ENCODE measurements at places on chromosomes 11 and 22.
A peak's percentile ranks its signal among the peaks of the same experiment; 100 is the strongest.

GRCh38 chr11:66950112-66950535, 8.1 kb downstream of the PC start:
- ATAC-seq, result peak; percentile 55

DNA sequence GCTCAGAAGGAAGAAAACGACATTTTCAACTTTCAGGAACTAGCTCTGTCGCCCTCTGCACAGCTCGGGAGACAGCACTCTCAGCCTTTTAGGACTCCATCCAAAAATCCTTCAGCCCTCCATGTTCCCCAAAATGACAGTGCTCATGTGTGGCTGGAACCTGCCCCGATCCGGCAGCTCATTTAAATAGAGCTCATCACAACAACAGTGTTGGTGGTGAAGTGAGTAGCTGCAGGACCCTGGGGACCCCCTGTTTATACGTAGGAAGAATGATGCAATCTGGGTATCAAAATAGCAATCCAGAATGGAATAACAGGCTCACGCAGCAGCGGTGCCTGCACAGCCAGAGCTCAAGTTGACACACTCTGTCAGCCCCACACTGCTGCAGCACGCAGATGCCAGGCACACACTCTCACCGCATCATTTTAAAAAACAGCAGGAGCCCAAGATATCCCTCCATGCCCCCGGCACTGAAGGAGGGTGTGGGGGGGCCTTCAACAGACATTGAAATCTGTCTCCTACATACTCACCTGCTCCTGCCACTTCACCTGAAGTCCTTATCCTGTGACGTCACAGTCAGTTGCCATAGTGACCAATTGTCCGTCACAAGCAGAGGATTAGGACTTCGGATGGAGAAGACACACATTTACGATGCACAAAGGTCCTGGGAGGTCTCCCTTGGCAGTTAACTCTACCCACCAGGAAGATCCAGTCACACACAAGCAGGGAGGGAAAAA, 24.0 kb downstream of the TRIM66 start:
- no peak for ATAC-seq

DNA sequence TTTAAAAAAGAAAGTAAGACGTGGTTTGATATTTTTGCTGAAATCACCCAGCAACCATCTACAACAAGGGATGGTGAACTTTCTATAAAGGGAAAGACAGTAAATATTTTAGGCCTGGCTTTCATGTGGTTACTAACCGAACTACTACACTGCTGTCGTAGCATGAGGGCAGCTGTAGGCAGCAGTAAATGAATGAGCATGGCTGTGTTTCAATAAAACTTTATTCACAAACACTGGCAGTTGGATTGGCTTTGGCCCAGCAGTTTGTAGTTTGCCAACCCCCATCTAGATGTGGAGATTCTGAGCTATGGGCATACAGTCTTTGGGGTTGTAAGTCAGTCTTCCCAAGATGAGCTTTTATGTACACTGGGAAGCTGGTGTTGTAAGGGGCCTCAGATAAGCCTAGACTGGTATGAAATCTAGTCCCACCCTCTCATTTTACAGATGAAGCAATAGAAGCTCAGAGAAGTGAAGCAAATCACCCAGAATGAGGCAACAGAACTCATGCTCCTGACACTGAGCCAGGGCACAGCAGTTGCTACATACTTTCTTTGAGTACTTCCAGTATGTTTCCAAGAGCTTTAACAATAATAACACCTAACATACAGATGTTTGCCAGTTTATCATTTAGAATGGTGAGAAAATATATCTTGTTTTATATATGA, 204.4 kb downstream of the ADAMTS15 start:
- ATAC-seq, result no peak

- peak; percentile 62 for ATAC-seq
Measured at GRCh38 chr22:25564320-25564978, at the start of gene GRK3. Gene GRK3 (plus strand): TSS chr22:25564675. CDS start chr22:25565041, 366 bp downstream.

- ATAC-seq, result peak; percentile 60
Measured at GRCh38 chr11:113675003-113675561, 31.0 kb downstream of the TMPRSS5 start.

GRCh38 chr22:44871782-44872181, 119.4 kb downstream of the ARHGAP8 start:
- no peak for ATAC-seq

DNA sequence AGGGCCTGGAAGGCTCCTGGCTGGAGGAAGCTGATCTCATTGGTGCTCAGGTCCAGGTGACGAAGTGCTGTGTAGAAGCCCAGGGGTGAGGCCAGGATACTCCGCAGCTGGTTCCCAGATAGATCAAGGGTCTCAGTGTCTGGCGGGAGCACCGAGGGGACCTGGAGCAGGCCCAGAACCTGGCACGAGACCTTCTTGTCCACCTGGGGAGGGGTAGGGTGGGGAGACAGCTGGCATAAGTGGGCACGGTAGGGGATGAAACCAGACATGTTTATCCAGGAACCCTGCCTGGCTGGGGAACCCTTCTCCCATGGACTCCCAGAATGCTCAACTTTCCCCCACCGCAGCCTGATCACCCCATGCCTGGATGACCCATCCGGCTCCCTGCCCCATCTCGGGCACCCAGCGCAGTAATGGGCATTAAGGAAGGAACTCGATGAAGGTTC, 9.2 kb downstream of the LRRC32 start:
- ATAC-seq, result no peak

DNA sequence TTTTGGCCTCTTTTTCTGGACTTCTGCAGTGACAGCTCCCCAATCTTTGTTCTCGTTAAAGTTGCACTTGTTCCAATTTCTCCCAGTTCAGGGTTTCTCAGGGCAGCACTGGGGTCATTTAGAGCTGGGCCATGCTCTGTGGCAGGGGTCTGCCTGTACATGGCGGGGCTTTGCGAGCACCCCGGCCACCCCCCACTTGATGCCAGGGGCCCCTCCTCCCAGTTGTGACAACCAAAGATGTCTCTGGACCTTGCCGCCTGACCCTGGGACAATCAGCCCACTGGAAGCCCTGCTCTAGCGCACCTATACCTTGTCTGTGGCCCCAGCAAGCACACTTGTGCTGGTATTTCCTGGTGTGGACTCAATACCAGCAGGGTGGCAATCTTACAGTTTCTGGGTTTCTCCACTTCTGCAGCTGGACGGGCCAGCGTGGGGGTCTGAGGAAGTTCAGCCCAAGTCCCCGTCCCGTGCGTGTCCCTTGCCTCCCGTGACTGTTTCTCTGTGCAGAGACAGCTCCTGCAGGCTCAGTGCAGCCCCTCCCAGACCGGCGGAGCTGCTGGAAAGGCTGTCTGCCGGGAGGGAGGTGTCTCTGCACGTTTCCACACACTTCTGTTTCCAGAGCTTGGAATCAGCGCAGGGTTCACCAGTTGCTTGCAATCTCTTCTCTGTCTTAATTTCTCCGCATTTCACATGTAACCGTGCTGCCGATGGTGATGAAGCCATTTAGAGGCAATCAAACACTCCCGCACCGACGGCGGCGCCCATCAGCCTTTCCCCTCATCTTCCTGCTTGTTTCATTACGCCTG, 1328.9 kb downstream of the BRD1 start:
- ATAC-seq, result no peak

DNA sequence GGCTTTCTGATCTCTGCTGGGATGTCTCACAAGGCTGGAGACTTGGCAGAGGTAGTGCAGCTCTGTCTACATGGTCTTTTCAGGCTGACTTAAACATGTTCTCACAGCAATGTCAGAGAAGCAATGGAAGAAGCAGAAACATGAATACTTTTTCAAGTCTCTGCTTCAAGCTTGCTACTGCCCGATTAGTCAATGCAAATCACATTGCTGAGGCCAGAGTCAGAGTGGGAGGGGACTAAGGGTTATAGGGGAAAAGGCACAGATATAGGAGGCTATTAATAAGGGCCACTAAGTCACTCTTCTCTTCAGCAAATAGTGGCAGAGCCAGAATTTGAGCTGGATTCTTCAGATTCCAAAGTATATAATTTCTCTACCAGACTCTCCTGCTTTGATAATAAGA, 390.5 kb downstream of the TMEM135 start:
- ATAC-seq, result no peak

- peak; percentile 63 for ATAC-seq
Measured at GRCh38 chr22:20550851-20551744, 43.7 kb downstream of the MED15 start.

GRCh38 chr11:69011624-69012091, 1.4 kb downstream of the MRGPRF start:
- ATAC-seq, result no peak

DNA sequence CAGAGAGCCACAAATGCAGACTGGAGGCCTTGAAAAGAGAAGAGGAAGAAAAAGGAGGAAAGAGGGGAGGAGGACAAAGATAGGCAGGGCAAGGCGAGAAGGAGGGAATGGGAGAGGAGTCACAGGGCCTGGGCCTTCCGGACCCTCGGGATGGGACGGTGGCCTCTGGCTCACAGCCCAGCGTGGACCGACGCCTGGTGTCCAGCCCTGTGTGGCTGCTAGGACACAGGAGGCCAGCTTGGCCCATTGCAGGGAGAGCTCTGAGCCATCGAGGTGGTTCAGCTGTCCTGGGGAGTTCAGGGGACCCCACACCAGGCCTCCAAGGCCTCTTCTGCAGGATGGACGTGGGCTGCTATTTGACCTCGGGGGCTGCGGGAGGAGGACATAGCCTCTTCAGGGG, 9.4 kb downstream of the MYO7A start:
- no peak for ATAC-seq

DNA sequence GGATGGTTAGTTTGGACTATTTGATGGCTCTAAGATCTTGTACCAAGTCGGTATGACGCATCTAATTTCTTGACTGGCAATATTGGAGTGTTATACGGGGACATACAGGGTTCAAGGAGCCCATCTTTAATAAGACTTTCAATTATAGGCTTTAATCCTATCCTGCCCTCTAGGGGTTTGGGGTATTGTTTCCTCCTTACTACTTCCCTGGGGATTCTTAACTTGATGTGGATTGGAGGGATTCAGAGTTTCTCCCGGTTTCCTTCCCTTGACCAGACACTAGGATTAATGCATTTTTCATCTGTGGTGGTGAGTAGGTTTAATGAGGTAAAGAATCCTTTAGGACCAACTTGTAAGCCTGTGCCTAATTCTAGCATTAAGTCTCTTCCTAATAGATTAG, 18.8 kb downstream of the CYP2D6 start:
- no peak for ATAC-seq

GRCh38 chr22:49629586-49630447, 197.9 kb downstream of the BRD1 start:
- ATAC-seq, result no peak

DNA sequence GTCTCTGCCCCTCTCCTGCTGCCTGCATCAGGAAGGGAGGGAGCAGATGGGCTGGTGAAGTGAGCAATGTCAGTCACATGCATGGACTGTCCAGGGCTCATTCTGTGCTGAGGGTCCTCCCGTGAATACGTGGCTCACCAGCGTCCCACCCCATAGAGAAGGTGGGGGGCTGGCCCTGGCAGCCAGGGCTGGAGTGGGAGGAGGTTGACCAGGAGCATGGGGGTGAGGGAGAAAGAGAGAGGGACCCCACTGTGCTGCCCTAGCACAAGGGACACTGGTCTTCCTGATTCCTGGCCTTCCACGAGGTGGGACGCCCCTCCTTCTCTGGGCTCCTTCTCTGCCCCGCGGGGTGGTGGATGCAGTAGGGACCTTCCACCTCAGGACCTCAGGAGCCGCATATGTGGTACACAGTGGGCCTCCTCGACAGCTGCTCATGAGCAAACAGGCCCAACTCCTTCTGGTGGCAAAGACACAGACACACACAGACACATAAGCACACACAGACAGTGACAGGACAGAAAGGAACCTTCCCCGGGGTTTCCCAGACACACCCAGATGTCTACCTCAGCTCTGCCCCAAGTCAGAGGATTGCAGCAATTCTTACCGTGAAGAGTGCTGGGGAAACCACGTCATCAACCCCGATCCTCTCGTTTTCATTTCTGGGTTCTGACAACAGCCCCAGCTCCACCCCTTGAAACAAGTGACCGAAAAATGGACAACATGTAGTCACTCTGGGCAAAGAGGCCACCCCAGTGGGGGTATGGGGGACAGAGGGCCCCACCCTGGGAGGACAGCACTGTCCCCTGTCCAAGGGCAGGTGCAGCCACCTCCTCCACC, 3.6 kb upstream of the APOBEC3A start:
- ATAC-seq, result no peak

- no peak for ATAC-seq
Measured at GRCh38 chr11:95835351-95835750, 45.1 kb downstream of the CEP57 start.

DNA sequence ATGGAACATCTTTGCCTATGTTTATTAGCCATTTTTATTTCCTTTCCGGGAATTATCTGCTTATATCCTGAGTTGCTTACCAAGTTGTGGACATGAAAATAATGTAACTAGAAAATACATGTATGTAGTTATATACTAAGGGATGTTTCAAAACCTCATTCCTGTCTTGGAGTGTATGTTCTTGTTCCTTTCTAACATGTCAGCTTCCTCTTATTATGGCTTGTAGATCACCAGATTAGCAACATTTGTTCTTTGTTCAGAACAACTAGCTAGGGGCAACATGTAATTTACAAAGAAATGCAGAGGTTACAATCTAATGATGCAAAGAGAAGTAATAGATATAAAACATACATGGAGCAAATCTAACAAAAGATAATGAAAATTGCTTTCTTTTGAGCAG, 13.1 kb upstream of the TMEM123 start:
- no peak for ATAC-seq

GRCh38 chr22:21449531-21450319, 17.5 kb upstream of the TMEM191C start:
- no peak for ATAC-seq

- no peak for ATAC-seq
Measured at GRCh38 chr22:21624880-21625791, 4.7 kb downstream of the YDJC start.

GRCh38 chr11:87030458-87031054, 7.2 kb upstream of the TMEM135 start:
- ATAC-seq, result no peak

- ATAC-seq, result peak; percentile 71
Measured at GRCh38 chr11:75919525-75919924, 104.5 kb downstream of the UVRAG start.

- ATAC-seq, result no peak
Measured at GRCh38 chr11:22432291-22433093, 94.3 kb downstream of the SLC17A6 start.

DNA sequence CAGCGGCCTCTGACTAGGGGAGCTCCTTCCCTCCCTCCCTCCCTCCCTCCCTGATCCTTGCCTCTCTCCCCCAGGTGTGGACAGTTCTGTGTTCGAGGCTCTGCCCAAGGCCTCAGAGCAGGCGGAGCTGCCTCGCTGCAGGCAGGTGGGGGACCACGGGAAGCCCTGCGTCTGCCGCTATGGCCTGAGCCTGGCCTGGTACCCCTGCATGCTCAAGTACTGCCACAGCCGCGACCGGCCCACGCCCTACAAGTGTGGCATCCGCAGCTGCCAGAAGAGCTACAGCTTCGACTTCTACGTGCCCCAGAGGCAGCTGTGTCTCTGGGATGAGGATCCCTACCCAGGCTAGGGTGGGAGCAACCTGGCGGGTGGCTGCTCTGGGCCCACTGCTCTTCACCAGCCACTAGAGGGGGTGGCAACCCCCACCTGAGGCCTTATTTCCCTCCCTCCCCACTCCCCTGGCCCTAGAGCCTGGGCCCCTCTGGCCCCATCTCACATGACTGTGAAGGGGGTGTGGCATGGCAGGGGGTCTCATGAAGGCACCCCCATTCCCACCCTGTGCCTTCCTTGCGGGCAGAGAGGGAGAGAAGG, 11.1 kb upstream of the POU2F3 start:
- ATAC-seq, result peak; percentile 34
